NCI-H1417 (cell line): ENCODE measurements at places on chromosomes 12 and 14.
A peak's percentile ranks its signal among the peaks of the same experiment; 100 is the strongest.

GRCh38 chr14:59964251-59965007 lies 44.5 kb downstream of the LRRC9 start:
- DNase-seq = no peak

DNA sequence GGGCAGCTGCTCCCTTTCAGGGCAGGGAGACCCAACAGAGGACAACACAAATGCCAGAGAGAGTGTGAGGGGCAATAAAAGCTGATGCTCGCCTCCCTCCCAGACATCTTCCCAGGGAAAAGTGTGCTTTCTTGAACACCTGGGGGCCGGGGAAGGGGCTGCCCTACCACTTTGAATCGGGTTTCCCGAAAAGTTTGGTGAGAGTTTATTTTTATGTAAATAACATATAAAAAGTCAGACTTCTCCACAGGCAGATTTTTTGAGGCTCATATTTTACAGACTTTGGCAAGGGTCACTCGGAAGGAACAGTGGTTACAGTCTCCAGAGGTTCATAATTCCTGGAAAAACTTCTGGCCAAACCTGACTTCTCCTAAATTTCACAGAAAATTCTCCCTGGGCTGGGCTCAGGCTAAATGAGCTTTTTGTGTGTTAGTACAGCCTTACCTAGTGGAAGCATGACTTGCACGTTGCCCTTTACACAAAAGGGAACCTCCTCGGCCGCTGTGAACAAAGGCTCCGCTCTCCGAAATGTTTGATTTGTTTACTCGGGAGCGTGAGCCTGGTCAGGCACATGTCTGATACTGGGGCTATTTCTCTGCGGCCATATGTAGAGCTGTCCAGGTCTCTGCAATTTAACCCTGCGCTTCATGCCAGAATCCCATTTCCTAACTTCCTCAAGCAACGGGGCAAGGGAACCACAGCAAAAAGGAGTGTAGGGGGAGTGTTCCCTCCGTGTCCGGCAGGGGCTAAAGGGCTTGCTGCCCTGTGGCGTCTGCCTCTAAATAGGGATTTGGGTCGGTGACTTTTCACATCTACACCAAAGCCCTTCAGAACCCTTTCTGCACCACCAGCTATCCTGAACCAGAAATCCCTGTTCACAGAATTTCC lies 3.4 kb downstream of the RTL1 start:
- DNase-seq = peak; percentile 86

- no peak for DNase-seq
Measured at GRCh38 chr12:468671-469389, 9.1 kb downstream of the B4GALNT3 start.

DNA sequence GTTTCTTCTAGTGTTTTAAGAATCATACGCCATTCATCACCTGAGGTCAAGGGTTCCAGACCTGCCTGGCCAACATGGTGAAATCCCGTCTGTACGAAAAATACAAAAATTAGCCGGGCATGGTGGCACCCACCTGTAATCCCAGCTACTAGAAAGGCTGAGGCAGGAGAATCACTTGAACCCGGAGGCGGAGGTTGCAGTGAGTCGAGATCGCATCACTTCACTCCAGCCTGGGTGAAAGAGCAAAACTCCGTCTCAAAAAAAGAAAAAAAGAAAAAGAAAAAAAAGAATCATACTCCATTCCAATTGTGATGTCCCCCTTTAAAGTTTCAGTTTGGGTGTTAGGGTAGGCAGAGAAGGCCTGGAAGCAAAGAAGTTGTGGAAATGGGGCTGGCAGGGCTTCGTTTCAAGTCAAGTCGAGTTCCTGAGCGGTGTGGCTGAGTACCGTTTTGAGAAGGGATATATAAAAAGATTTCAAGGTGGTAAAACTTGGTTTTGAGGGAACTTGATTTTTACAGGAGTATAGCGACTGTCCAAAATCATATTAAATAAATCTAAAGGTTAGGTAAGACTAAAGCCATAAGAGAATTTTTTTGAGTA lies 1.5 kb upstream of the TAOK3 start:
- no peak for DNase-seq

DNA sequence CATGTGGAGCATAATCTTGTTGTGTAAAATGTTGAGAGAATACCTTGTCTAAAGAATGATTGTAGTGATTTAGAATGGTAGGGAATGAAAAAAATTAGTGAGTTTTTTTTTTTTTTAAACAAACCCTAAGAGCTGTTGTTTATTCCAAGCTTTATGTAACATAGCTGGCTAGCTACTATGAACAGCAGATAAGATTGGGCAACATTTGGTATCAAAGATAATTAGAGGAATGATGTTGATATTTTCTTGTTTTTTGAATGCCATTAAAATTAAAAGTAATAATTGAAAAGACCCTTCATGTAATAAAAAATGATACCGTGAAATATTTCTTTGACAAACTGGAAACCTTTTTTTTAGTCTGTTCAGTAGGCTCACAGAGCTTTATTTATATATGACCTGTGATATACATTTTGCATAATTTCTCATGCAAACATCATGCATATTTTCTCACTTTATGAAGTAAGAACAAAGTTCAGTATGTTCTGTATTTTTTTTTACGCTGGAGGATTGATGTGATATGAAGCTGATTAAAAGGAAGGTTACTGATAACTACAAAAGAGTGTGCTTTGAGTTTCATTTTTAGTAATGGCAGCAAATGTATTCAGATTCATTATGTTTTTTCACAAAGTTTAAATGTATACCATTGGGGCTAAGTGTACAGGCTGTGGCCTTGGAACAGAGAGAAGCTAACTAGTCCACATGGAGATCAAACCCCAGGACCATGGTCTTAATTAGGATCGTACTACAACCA lies 8.1 kb downstream of the CPSF6 start:
- no peak for DNase-seq

- no peak for DNase-seq
Measured at GRCh38 chr14:68639000-68639757, 153.7 kb downstream of the ZFP36L1 start.

DNA sequence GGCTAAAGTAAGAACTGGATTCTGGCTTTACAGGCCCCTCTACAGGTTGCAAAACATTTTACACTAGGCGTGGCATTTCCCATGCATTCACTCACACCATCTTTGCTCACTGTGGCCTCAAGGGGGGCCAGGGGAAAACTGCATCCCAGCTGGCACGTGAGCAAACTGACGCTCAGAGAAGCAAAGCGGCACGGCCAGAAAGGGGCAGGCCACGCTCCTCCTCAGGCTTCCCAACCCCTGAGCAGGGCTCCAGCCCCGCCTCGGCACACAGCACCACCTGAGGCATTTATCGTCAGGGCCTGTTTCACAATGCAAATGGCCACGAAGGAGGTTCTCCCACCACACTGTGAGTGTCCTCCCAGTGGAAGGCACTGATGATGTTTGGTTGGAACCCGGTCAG lies 90.8 kb downstream of the BCL11B start:
- no peak for DNase-seq

DNA sequence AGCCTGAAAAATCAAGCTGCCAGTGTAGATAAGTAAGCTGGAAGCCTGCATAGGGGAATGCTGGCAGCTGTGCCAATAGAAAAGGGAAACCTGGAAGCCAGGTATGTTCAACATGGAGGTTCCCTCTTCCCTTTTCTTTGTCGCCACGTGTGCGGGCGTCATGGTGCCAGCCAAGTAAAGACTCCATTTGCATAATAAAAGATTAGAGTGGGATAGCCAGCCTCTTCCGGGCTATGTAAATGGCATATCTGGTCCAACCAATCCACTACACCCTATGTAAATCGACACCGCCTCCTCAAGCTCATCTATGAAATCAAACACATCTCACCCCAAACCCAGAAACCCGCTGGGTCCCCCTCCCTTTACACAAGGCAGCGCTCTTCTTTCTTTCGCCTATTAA lies 5.6 kb upstream of the ADGRD1 start:
- DNase-seq = no peak

DNA sequence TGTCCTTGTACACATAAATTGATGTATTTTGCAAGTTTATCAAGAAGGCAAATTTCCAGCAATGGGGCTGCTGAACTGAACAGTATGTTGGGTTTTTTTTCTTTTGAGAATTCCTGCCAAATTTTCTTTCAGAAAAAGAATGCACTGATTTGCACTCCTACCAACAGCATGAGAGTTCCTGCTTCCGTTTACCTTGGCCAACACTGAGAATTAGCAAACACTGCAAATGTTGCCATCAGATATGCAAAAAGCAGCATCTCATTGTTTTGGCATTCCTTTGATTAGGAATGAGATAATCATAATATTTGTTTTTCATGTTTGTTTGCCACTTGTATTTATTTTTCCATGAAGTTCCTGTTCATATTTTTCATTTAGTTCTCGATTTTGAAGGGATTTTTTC lies 82.4 kb downstream of the RTN1 start:
- no peak for DNase-seq

- no peak for DNase-seq
Measured at GRCh38 chr12:41564816-41565215, 376.7 kb downstream of the PDZRN4 start.

DNA sequence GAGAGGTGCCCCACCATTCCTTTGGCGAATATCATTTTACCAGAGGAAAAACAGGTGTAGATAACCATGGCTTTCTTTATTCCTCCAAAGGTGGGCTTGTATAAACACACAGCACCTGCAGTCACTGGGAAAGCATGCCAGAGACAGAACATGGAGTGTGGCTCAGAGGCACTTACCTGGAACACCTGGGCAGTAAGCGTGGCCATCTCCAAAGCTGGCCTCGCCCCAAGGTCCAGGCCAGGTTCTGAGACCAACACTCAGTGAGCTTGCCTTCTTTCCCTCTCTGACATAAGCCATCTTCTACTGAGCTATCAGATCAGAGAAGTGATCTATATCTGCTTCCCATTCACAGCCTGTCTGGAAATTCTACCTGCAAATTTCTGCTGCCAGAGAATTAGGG lies 70.5 kb downstream of the NUAK1 start:
- no peak for DNase-seq

GRCh38 chr12:131644481-131644880 lies 66.4 kb upstream of the SFSWAP start:
- no peak for DNase-seq

DNA sequence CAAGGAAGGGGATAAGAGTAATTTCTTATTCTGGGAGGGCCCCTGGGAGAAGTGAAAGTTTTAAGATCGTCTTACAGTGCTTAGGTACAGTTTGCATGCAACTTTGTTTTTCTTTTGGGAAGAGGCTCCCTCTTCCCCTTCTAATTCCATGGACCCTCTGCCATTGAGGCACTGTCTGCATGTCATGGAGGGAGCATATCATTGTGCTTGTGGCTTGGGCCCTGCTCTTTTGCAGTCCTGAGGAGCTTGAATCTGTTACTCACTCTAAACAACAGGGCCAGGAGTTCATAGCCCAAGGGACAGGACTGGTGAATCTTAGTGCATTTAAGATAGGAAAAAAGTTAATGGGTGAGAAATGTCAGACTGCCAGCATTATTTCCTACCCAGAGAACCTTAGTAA lies 2.3 kb downstream of the UBE3B start:
- no peak for DNase-seq

DNA sequence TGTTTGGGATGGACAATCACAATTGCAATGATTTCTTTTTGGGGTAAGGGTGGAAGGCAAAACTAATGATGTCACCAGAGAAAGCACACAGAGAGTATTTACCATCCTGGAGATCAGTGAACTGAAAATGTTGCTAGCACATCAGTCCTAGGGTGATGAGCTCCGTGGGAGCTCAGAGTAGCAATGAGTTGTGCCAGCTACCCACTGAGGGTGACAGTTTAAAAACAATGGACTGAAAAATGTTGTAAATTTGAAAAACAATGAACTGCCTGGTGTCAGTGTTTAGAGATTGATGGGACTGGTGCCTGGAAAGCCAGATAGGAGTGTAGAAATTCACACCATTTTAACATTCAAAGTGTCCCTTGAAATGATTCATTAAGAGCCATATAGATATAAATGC lies 198.5 kb downstream of the ATP23 start:
- peak; percentile 13 for DNase-seq

DNA sequence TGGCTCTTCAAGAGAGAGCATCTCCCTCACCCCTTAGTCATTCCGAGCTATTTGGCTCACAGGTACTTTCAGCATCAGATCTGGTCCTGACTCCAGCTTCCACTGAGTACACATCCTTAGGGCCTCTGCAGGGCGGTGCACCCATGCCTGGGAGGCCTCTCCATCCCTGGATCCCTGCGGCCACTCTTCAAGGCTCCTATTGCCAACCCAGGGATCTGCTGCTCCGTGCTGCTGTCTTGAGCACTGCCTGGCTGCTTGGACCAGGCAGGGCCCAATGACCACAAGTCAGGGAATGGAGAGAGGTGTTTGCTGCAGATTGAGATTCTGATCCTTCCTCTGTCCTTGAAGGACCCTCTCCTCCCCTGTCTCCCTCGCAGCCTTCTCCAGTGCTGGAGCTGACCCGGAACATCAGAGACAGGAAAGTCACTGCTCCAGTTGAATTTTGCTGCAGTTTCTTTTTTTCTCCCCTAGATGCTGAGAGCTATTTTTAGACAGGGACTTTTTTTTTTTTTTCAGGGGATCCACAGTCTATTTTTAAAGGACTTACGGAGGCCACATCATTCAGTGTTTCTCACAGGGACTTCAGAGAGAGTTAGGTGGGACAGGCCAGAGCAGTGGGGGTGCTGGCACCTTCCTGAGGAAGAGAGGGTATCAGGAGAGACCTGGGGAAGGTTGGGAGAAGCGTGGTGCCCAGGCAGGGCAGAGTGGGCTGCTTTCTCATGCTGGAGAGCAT lies 50.1 kb upstream of the KCNA1 start:
- no peak for DNase-seq

GRCh38 chr12:20455001-20455706 lies 86.8 kb downstream of the PDE3A start:
- no peak for DNase-seq

GRCh38 chr14:71362282-71362681 lies 455.0 kb downstream of the PCNX1 start:
- no peak for DNase-seq

DNA sequence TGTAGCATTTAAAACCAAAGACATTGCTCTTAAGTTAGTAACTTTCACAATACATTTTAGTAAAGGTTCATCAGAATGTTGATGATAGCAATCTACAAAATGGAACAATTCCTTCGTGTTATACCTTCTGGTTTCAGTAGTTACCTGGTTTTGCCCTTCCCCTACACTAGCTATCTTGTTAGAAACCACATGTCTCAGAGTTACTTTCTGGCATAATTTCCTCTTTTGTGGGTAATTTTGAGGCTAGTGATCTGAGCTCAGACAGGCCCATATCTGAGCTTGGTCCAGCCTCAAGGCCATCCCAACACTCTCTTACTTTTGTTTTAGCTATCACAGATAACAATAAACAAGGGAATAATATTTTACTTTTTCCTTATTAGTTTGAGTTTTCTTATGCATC lies 196.9 kb downstream of the KITLG start:
- DNase-seq = no peak

GRCh38 chr12:92861381-92861780 lies 67.7 kb downstream of the EEA1 start:
- DNase-seq = no peak

GRCh38 chr14:35034440-35034833 lies 11.6 kb upstream of the FAM177A1 start:
- DNase-seq = no peak

- peak; percentile 91 for DNase-seq
Measured at GRCh38 chr12:124543052-124543589, 24.3 kb downstream of the NCOR2 start.
